NCI-H2227 treated with DMSO at 0.1 percent for 48 hours (cell line): ENCODE measurements at places on chromosomes 4 and X.

GRCh38 chr4:173153445-173153844 lies 15.2 kb upstream of the GALNT7 start:
- no peak for DNase-seq

DNA sequence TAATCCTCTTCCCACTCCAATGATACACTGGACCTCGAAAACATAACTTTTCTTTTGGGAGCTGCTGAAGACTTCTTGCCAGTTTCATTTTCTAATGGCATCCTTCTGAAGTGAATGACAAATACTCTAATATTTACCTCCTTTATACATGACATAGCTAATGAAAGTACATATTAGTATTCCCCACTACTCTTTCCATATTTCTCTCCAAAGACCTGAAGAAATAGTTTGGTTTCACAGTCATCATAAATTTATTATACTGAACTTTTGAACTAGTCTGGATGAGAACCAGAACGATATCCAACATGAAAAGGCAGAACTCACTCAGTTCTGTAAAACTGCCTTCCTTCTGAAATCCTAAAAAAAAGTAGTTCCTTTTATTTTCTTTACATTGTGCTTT lies 139.1 kb downstream of the GPC3 start:
- no peak for DNase-seq

- no peak for DNase-seq
Observed at GRCh38 chr4:94011190-94011589, 182.6 kb downstream of the ATOH1 start.

- no peak for DNase-seq
Observed at GRCh38 chrX:154742613-154743012, 8.3 kb downstream of the GAB3 start.

- DNase-seq, result no peak
Observed at GRCh38 chr4:138078751-138079520, 163.2 kb downstream of the SLC7A11 start.

DNA sequence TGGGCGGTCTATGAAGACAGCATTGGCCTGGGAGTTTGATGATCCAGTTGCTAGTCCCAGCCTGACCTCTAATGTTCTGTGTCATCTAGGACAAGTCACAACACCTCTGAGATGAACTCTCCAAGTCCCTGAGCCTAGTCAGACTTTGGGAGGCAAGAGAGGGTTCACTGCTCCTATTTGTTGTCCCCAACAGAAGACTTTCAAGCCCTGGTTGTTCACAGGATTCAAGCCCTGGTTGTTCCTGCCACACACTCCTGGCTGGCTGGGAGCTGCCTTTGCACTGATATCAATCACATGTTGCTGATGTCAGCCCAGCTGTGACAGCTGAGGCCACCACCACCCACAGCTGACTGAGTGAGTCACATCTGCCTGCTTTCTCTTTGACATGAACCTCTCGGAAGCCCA lies 253.2 kb upstream of the RASGEF1B start:
- no peak for DNase-seq

- no peak for DNase-seq
Observed at GRCh38 chr4:25949173-25949748, 35.2 kb downstream of the SMIM20 start.

GRCh38 chr4:14446904-14447303 lies 555.4 kb upstream of the CPEB2 start:
- DNase-seq, result no peak

- DNase-seq, result no peak
Observed at GRCh38 chrX:52852110-52852860, 15.6 kb downstream of the XAGE3 start.

GRCh38 chr4:7771541-7772507 lies 167.8 kb downstream of the AFAP1 start:
- DNase-seq, result no peak
